ENCODE measurements at places on chromosomes 7 and 10.

DNA sequence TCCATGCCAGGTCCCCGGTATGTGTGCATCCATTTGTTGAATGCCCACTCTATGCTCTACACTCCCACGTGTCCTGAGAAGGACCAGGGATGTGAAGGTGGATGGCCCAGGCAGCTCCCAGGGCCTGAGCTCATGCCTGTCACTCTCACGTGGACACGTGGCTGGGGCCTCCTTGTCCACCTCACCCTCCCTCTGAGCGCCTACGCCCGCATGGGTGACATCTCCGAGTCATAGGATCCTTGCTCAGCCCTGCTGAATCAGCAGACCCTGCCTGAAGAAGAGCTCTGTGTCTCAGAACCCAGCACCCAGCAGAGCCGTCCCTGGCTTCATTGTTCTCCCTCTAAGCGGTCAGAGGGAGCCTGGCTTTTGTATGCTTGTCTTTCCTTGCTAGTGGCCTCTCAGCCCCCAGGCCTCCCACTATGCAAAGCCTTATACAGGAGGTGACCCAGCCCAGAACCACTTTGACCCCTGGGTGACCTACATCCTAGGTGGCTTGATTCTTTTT lies 107.9 kb upstream of the PPIF start:
- no peak for DNase-seq

DNA sequence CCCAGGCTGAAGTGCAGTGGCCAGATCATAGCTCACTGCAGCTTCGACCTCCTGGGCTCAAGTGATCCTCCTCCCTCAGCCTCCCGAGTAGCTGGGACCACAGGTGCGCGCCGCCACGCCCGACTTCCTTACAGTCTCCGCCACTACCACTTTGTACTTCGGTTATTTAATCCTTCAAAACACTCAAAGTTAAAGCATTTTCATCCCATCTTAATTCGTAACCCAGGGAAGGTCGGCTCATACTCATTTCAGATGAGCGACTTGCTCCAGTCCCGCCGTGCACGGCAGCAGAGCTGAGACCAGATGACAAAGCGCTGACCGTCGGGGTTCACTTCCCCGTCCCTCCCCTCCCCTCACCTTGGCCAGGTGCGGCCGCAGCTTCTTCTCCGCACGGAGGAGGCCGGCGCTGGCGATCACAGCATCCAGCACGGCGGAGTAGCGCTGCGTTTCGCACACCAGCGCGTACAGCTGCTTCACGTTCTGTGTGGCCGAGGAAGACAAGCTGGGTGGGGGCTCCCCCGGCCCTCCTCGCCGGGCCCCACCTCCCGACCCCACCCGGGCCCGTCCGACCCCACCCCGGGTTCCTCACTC lies 457 bp downstream of the NSUN5 start:
- DNase-seq = peak; percentile 49

DNA sequence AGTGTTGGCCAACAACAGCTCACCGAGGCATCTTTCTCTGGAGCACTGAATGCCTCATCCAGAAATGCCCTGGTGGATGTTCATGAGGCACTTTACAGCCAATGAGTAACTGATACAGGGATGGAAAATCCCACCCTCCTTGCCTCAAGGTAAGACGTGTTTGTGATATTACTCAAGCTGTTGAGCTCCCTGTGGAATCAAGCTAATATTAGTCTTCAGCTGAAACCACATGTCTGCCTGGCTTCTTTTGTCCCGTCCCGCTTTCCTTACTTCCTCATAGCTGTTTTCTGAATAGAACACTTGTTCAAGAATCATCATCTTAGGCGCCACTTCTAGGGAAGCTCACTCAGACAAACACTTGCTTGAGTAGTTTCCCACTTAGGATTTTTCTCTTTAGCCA lies 422.4 kb downstream of the INHBA start:
- no peak for DNase-seq

- DNase-seq = no peak
These were observed 64.0 kb downstream of the HYCC1 start for GRCh38 chr7:22949944-22950343.

GRCh38 chr10:3354174-3354900 lies 181.8 kb upstream of the PITRM1 start:
- DNase-seq = no peak

DNA sequence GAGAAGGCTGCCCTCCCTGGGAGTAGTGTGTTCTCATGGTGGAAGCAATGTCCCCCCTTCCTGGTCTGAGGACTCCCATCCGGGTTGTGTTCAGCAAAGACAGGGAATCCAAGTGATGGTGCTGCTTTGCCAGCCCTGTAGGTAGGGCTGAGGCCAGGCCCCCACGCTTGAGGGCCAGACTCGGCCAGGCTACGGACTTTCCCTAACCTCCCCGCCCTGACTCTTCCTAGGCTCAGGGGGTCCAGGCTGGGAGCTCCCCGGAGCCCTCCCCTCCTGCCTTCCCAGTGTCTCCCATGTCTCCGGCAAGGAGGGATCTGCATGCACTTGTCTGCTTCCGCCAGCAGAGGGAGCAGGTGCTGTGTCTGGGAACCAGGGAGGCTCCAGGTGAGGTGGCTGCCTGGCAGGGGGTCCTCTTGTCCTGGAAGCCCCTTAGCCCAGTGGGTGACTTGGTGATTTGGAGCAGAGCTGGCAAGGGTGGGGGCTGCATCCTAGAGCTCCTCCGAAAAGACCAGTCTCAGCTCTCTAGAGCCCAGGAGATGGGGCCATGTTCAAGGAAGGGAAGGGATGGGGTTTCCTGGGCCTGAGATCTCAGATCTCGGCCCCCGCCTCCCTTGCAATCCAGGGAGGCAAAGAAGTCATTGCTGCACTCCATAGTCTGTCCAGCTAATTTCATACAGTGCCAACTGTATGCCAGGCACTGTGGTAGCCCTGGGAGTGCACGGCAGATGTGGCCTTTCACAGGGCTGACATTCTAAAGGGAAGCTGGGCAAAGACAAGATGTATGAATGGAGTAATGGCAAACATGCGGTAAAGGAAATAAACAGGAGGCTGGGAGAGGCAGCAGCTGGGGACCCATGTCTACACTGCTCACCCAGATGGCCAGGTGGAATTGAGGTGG lies 20.3 kb upstream of the SFRP5 start:
- DNase-seq = peak; percentile 83

- DNase-seq = peak; percentile 52
These were observed 259.3 kb downstream of the SNX13 start for GRCh38 chr7:17680943-17681351.

Measured in T47D (cell line).